ENCODE measurements at places on chromosomes 12 and 14.

DNA sequence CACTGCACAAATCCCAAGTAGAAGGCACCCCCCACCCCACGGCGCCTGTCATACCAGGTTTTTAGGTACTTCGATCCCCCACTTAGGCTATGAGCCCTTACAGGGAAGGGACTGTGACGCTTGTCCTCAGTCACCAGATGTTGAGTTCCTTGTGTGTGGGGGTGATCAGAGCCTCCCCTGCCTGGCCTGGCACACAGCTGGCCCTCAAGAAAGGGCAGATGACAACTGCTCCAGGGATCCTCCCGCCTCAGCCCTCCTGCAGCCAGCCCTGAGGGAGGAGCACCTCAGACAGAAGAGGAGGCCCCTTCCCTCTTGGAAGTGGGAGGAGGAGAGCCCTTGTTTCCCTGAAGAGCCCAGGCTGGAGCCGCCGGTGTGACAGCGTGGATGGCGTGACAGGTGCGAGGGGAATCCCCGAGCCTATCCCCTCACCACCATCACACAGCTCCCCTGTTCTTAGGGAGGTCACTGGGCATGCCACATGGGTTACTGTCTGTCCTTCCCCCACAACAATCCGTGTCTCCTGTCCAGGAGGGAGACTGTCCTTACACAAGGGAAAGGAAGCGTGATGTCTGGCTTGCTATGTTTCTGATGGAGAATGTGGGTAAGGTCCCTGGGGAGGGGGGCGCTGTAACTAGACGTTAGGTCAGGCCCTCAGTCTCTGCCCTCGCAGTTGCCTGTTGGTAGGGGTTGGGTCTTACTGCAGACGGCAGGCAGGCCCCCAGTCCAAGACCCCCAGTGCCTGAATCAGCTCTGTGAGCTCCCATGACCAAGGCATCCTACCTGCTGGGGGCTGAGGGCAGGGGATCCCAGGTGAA lies 31.4 kb downstream of the P2RX4 start:
- no peak for DNase-seq

- DNase-seq: no peak
These were observed 140.3 kb upstream of the AEBP2 start for GRCh38 chr12:19298836-19299605.

DNA sequence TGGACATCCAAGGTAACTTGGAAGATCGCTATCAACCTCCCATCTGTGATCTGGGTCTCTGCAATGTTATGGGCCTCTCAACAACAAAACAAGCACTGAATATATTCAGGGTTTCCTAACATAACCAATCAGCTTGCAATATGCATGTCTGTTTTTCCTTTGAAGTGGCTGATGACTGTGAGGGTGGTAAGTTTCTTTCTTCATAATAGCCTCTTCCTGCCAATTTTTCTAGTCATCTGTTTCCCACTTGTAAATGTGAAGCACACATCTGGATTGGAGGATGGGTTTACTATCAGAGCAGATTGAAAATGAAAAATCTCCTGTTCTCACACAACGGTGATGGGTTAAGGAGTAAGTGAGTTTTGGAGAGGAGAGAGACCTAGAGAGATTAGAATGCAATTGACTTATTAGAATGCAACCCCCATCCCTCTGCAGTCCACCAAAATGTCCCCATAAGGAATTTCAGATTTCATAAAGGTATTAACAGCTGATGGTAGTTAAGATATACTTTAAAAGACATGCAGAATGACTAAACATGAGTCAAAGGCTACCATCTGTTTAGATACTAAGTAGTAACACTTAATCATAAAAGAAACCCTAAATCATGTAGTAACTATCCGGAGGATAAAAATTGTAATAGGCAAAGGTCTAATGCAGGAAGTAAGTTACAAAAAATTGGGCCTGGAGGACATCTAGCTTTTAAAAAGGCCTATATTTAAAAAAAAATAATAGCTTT lies 58.4 kb upstream of the SAV1 start:
- peak; percentile 93 for DNase-seq

GRCh38 chr14:67497716-67498115 lies 9.2 kb upstream of the TMEM229B start:
- no peak for DNase-seq

DNA sequence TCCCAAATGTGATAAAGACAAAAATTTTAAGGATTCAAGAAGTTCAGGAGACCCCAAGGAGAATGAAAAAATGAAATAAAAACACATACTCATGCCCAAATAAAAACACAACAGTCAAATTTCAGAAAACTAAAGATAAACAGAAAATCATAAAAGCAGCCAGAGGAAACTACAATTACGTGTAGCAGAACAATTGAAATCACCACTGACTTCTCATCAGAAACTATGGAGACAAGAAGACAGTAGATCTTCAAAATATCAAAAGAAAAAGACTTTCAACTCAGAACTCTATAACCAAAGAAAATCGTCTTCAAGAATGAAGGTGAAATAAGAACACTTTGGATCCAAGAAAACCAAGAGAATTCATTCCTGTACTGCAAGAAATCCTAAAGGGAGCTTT lies 54.9 kb downstream of the DIO3 start:
- DNase-seq: no peak

GRCh38 chr14:75811872-75812499 lies 150.9 kb downstream of the TTLL5 start:
- no peak for DNase-seq

- DNase-seq: no peak
These were observed 2.2 kb upstream of the FBXO33 start for GRCh38 chr14:39434401-39434800.

- DNase-seq: no peak
These were observed 71.3 kb downstream of the PHLDA1 start for GRCh38 chr12:75960086-75960910.

DNA sequence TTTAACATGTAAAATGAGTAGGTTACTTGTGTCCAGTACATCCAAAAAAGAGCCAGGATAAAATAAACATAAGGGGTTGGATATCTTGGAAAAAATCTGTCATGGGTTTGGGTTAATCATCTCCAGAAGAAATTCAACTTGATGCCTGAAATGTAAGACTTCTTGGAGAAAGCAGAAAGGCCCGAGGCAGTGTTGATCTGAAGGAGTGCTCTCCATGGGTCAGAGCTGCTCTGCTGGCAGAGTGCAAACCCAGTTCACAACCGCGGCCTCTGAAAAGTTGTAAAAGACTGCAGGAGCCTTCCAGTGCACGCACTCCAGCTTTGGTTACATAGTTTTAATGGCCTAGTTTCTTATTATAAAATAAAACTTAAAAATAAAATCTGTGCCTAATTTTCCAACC lies 97.3 kb upstream of the ALX1 start:
- no peak for DNase-seq

DNA sequence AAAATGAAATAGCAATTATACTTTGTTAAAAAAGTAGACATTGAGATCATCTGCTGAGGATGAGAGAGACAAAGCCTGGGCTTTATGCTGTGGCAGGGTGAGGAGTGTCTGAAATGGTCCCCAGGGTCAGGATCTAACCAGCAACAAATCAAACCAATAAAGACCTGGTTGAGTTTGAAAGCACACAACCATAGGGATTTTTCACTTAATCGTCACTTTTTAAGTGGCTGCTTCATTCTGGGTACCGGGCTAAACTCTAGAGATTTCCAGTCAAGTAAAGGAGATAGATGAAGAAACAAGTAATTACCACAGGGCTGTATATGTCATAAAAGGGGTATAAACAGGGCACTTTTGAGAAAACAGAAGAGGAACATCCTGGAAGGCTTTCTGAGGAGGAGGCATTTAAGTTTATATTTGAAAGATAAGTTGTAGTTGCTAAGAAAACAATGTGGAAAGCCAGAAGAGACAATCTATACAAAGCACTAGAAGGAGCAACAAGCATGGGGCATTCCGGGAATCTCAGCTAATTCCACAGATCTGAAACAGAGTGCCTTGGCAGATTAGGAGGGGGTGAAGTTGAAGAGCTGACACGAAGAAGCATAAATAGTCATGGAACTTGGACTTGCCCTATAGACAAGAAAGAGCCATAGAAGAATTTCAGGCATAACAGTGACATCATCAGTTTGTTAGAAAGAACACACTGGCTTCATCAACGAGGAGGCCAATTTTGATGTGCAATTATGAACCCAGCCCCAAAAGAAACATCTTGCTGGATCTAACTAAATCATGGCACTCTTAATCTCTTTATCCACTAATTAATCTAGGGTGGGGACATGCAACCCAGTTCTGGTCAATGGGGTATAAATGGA lies 46.9 kb upstream of the FRS2 start:
- no peak for DNase-seq

DNA sequence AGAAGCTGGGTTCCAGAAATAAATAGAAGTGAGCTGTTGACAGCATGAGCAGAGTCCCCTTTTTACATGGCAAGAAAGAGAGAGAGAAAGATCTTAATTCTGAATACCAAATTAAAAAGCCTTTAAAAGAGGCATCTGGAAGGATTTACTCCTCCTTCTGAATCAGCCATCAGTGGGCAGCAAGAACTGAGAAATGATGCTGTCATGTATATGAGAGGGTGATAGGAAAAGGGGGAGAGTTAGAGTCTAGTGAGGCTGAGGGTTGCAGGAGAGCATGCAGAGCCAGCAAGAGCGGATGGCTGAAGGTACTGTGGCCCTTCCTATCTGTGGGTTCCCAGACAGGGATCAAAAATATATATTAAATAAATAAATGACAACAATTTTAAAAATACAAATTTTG lies 34.5 kb upstream of the GNG2 start:
- DNase-seq: no peak

DNA sequence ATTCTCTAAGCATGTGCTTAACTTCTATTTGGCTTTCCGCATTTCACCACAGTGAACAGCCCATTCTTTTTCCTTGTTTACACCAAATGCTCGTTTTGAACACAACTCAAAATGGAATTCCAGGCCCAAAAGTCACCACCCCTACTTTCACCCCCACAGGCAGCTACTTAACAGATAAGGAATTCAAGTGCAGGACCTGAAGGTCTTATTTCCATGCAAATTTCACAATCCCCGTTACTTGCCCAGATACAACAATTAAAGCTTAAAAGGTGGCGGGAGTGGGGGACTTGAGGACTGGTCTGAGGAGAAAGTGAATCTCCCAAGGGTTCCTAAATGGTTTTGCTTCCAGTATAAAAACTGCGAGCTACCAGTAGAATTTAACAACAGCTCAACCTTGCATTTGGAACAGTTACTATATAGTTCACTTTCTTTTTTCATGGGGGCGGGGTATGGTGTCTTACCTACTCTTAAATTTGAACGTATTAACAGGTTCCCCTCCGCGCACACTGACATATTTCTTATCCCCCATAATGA lies 3.7 kb downstream of the USP44 start:
- DNase-seq: peak; percentile 1

GRCh38 chr12:48787791-48788523 lies 932 bp downstream of the ADCY6 start:
- no peak for DNase-seq

DNA sequence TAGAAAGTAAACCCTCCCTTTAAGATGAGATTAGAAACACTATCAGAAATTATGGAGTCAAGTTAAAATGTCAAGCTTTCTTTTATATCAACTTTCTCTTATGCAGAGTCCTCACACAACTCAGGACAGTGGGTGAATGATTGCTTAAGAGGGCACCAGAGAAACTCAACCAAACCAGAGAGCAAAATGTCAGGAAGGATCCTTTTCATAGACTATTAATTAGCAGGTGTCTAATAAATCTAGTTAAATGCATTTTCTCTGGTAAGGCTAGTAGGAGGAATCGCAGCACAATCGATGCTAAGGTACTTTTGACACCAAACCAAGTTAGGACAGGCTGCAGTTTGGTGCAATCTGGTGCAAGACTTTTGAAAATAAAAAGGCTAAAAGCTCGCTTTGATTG lies 614.7 kb upstream of the FOXG1 start:
- DNase-seq: no peak

DNA sequence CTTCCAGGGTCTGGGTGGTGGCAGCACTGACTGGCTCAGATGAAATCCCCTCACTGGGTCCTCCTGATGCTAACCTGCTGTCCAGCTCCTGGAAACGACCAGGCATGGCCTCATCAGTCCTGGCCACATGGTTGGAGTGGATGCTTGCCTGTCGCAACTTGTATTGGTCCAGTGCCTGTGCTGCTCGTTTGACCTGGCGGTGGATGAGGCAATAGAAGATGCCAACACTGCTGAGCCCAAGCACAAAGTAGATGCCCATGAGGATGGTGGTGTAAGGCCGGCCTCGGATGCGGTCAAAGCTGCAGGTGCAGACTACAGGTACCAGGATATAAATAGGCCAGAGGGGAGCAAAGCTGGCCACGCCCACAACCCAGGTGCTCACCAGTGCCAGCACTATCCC lies 1.2 kb downstream of the GPR84 start:
- DNase-seq: no peak

- no peak for DNase-seq
These were observed 50.2 kb downstream of the TPCN1 start for GRCh38 chr12:113271466-113271852.

GRCh38 chr12:102415515-102415914 lies 64.8 kb downstream of the IGF1 start:
- DNase-seq: no peak
